ENCODE measurements at places on chromosomes 3 and 15. TPM values are rescaled to one million over a fixed set of nuclear protein-coding genes. Genes with fewer than 3 reads are reported as not detected.

DNA sequence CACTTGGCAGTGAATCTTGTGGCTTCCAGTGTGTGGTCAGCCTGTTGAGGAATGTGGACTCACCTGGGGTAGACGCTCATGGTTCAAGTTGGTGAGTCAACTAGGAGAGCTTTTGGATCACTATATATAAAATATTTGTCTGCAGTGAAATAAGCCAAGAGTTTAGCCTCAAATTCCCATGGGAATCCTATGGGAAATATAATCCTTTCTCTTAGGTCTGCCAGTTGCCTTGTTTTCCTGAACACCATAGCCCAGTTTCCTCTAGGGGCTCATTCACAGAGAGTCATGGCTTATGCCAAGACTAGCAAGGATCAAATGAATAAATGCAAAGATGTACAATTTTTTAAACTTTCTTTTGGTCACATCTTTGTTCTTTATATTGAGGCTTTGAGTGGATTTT is 100.1 kb upstream of the NPHP3 start:
- DNase-seq, result no peak

Gene UACA
- not detected for polyA plus RNA-seq

GRCh38 chr3:74027121-74027520 is 402.4 kb upstream of the PDZRN3 start:
- no peak for DNase-seq

DNA sequence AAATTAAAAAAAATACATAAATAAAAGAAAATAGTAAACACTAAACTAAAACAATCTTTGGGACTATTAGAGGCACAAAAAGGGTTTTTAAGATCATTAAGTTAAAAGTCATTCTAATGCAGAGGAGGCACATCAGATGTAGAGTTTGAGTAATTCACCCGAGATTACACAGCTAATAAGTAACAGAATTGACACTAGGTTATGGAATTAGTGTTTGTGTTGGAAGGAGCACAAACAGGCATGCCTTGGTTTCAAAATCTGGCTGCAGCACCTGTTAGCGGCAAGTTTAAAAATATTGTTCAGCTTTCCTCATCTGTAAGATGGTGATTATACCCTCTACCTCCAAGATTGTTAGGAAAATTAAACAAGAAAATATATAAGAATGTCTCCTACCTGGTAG is 39.0 kb downstream of the RASA2 start:
- no peak for DNase-seq

DNA sequence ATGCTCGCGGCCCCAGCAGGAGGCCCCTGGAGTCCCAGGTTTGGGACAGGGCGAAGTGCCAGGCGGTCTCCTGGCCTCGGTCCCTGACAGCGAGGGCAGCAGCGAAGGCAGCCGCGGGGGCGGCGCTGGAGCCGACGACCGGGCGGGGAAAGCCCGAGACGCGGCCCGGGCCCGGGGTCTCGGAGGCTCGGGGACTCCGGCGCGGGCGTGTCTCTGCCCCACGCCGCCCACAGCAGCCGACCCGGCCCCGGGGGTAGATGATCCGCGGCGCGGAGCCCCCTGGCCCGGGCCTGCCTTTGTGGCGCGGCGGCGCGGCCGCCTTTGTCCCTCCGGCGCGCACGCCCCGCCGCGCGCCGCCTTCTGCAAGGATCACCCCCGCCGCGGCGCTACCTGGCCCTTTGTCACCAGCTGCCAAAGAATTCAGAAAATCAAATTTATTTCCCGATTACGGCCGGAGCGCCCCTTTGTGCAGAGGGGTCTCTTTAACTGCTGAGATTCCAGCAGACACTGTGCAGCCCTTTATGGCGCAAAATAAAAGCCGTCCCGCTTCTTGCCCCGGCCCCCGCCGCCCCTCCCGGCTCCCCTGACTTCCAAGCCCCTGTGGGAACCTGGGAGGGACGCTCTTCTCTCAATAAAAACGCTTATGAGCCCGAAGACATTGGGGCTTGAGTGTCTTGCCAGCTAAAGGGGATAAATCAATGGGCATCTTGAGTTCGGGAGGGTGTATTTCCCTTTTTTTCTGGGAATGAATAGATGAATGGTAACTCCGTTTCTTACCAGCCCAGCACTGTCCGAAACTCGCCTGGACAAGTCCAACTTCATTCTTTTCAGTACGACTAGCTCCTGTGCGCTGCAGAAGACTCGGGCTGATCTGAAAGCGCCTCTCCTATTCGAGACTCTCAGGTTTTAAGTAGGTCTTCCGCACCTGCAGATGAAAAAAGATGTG is 68.4 kb downstream of the HES1 start:
- DNase-seq, result no peak

Gene TTLL13
- polyA plus RNA-seq, result 2.0 TPM

Gene EIF5A2
- polyA plus RNA-seq, result 33.3 TPM

Gene SLC27A2
- polyA plus RNA-seq, result 1.5 TPM

GRCh38 chr3:39065197-39065596 is 13.4 kb downstream of the WDR48 start:
- DNase-seq, result no peak

Gene FSIP1
- polyA plus RNA-seq, result 2.0 TPM

DNA sequence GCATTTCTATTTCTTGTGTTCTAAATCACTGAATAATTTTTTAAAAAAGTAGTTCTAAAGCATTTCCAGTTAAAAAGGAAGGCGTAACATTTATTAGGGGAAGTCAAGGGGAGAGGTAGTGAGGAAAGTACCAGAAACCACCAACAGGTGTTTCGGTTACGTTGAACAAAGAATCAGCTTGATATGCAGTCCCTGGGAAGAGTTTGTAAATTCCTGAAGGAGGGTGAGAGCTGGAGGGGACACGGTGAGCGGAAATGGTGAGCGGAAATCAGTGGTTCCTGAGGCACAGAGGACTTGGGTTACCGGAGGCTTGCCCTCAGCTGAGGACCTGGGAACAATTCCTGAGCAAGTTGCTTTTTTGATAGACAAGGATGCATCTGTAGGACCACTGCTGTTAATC is 17.8 kb downstream of the MAP2K1 start:
- no peak for DNase-seq

DNA sequence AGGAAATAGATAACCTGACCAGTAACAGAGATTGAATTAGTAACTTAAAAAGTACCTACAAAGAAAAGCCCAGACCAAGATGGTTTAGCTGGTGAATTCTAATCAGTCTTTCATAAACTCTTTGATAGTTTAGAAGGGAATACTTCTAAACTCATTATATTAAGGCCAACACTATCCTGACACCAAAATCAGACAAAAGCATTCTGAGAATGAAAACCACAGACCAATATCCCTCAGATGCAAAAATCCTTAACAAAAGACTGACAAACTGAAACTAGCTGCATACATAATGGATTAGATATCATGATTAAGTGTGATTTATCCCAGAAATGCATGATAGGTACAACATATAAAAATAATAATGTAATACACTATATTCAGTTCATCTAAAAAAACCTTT is 115.6 kb downstream of the RFX7 start:
- DNase-seq, result no peak

Gene FEZF2
- polyA plus RNA-seq, result not detected

Gene SEMA3G
- polyA plus RNA-seq, result not detected
